Stimulated activated CD8-positive, alpha-beta memory T cell treated with anti-CD3 and anti-CD28 coated beads, Interleukin-2, amount 100 ng/mL, for 1 hour (primary cell): ENCODE measurements at places on chromosomes 16 and 17.

GRCh38 chr17:65696739-65697394 is 135.4 kb upstream of the AXIN2 start:
- DNase-seq: no peak

DNA sequence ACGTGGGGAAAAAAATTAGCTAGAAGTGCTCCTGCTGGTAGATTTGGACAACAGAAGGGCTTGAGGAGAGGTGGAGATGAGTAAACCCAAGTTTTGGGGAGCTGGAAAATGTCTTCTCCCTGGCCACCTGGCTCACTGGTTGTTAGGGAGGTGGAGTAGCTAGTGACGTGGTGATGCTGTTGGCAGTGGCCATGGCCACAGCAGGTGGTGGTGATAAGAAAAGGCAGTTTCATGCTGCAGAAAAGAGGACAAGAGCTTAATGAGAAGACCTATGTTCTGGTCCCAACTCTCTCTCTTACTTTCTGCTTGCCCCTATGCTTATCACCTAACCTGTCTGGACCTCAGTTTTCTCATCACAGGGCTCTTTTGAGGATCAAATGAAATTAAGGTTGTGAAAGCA is 223.5 kb upstream of the N4BP1 start:
- no peak for DNase-seq

DNA sequence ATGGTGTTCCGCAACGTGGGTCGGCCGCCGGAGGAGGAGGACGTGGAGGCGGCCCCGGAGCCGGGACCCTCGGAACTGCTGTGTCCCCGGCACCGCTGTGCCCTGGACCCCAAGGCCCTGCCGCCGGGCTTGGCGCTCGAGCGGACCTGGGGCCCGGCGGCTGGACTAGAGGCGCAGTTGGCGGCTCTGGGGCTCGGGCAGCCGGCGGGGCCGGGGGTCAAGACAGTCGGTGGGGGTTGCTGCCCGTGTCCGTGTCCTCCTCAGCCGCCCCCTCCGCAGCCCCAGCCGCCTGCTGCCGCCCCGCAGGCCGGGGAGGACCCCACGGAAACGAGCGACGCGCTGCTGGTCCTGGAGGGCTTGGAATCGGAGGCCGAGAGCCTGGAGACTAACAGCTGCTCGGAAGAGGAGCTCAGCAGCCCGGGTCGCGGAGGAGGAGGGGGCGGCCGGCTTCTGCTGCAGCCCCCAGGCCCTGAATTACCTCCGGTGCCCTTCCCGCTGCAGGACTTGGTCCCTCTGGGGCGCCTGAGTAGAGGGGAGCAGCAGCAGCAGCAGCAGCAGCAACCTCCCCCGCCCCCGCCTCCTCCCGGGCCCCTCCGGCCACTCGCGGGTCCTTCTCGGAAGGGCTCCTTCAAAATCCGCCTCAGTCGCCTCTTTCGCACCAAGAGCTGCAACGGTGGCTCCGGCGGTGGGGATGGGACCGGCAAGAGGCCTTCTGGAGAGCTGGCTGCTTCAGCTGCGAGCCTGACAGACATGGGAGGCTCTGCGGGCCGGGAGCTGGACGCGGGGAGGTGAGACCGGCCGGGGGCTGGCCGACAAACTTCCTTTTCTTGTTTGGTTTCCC is 821 bp downstream of the SOCS7 start:
- DNase-seq: no peak

GRCh38 chr16:23534868-23535860 is 22.0 kb downstream of the EARS2 start:
- DNase-seq: no peak

DNA sequence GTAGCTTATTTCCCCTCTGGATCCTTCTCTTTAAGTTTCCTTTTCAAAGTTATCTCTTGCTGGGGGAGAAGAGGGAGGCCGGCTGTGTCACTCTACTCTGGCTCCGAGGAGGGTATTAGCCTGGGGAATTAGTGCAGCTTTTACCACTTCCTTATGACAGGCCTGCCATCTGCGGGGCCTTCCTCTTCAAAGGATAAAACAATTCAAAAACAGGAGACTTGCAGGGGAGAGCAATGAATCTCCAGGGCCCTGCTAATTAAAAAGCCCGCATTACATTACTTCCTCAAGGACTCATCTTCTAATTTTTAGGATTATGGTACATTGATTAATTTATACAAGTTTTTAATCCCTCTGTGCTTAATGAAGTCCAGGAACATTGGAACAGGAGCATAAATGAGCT is 190.9 kb upstream of the CDH5 start:
- no peak for DNase-seq

DNA sequence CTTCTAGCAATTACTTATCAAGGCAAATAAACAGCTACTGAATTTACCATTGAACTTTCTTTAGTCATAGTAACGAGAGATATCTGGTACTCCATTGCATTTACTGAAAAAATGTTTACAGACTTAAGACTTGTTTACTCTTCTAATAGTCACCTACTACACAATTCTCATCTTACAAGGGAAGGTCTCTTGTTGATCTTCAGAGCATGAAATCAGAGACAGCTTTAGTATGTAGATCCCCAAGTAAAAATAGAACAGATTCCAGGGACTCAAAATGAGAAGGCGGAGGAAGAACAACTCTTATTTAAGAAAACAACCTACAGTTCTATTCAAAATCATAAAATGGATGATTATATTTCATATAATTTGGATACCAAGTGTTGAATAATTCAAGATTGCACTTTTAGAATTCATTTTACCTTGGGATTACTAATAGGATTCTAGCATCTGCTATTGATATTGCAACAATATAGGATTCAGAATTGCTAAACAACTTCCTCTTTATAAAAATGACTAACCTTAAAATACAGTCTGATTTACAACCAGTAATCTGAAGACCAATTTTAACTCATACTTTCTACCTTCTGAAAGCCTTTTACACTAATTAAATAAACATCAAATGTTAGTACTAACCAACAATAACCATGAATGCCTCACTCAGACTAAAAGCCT is 20.8 kb downstream of the UBE2G1 start:
- DNase-seq: no peak

DNA sequence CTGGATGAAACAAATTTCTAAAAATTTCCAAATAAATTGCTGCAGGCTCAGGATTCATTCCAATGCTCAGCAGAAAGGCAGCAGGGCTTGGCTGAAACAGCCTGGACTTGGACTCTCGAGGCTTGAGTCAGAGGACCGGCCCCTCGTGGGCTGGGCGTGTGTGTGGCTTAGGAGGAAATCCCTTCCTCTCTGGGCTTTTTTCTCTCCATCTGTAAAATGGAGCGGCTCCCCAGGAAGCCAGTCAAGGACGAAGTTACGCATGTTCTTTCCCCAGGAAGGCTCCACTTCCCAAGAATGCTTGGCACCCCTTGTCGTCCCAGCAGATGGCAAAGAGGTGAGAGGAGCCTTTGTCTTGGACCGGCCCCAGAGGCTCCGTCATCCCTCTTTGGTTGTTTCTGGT is 13.5 kb downstream of the SLC46A1 start:
- DNase-seq: no peak

DNA sequence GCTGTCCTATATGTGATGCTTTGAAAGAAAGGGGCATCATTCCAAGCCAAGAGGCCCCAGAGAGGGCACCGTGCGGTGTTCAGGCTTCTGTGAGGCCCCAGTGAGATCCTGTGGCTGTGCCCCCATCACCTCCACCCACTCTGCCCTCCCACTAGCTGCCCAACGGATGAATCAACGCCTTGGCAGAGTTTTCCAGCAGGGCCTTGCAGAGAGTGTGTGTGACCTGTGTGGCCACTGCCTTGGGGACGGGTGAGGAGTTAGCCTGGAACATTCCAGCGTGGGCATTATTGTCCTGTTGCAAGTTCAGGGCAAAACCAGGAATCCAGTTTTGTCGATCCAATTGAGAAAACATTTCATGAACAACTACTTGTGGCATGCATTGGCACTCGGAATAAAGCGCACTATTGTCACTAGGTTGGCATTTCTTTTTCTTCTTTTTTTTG is 53.7 kb downstream of the SF3B3 start:
- DNase-seq: no peak

DNA sequence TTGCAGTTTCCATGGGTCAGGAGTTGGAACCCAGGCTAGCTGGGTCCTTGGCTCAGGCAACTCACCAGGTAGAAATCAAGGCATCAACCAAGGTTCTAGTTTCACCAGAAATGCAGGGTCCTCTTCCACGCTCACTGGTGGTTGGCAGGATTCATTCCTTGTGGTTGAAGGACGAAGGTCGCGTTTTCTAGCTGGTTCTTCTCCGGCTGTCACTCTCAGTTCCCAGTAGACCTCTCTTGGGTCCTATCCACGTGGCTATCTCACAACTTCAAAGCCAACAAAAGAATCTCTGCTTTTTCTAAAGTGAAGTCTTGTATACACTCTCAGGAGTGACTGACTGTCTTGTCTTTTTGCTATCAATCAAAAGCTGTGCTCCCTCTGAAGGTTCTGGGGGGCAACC is 146.3 kb upstream of the NOL11 start:
- no peak for DNase-seq

- DNase-seq: no peak
Measured at GRCh38 chr16:72639494-72639893, 408.4 kb downstream of the ZFHX3 start.

GRCh38 chr16:29898804-29899515 is 390 bp downstream of the SEZ6L2 start:
- no peak for DNase-seq

- no peak for DNase-seq
Measured at GRCh38 chr16:66159987-66160386, 206.5 kb upstream of the CDH5 start.
